ENCODE measurements at places on chromosomes 12 and 14.

- DNase-seq, result no peak
These were observed 47.8 kb downstream of the MYRFL start for GRCh38 chr12:69872804-69873203.

DNA sequence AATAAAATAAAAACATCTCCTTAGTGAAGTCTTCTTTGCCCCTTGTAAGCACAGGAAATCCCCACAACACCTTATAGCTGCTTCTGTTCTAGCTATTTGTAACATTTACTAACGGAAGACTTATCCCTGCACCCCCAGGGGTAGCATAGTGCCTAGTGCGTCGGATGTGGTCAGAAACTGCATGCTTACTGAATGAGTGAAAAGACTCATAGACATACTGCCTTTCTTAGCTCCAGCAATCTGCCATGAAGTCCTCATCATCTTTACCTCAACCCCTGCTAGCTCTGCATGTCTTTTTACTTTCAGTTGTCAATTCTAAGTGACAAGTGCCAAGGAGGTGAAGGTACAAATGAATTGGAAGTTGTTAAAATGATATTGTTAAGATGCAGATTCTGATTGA is 12.9 kb downstream of the RIOX1 start:
- no peak for DNase-seq

- no peak for DNase-seq
These were observed 51.1 kb downstream of the ANAPC7 start for GRCh38 chr12:110352401-110352800.

DNA sequence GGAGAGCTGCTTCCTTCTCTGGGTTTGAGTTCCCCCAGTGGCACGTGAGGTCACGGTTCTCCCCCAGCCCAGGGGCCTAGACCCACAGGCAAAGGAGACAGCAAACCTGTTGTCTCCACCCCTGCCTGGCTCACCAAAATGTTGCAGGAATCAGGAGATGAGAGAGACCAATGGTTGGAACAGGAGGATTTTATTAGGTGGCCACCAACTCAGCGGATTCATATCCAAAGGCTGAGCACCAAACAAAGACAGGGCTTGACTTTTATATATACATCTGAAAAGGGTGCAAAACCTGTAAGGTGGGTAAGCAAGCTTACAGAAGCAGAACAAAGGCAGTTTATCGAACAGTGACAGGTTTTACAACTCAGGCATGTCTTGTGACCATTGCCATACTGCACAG is 9.2 kb upstream of the ADAM21 start:
- no peak for DNase-seq

- no peak for DNase-seq
These were observed 60.4 kb downstream of the TMTC3 start for GRCh38 chr12:88202500-88202899.

- no peak for DNase-seq
These were observed 45.3 kb upstream of the PLBD1 start for GRCh38 chr12:14612898-14613445.

DNA sequence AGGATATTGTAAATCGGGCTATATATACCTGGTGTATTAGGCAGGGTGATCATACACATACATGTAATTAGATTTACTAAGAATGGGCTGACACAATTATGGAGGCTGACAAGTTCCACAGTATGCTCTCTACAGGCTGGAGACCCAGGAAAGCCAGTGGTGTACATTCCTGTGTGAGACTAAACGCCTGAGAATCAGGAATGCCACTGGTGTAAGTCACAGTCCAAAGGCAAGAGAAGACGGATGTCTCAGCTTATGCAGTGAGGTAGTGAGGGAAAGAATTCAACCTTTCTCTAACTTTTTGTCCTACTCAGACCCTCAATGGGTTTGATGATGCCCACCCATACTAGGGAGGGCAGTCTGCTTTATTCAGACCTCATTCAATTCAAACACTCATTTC is 57.1 kb downstream of the METTL25 start:
- no peak for DNase-seq
